Astrocyte (in vitro differentiated cells and primary cell): ENCODE measurements at places on chromosomes 6 and 20. TPM values are rescaled to one million over a fixed set of nuclear protein-coding genes. Genes with fewer than 3 reads are reported as not detected.
A peak's percentile ranks its signal among the peaks of the same experiment; 100 is the strongest.

GRCh38 chr20:47453167-47453782 is 48.4 kb upstream of the NCOA3 start:
- peak overlapping the region; percentile 74 for H3K27ac ChIP-seq
- H3K36me3 ChIP-seq = no peaks in the 10 kb centered on the region
- peak; percentile 86 for DNase-seq
- H3K4me3 ChIP-seq = no peak overlapping the region

- H3K4me3 ChIP-seq = no peak overlapping the region
- no peaks in the 10 kb centered on the region for H3K27me3 ChIP-seq
Measured at GRCh38 chr6:92122746-92123145, 1296.6 kb downstream of the EPHA7 start.

GRCh38 chr6:99091985-99092384 is 144.2 kb upstream of the FBXL4 start:
- no peak overlapping the region for H3K4me3 ChIP-seq
- H3K27ac ChIP-seq = no peak overlapping the region
- no peaks in the 10 kb centered on the region for H3K27me3 ChIP-seq
- no peaks in the 10 kb centered on the region for H3K4me1 ChIP-seq
- DNase-seq = no peak

GRCh38 chr6:140540743-140541142 is 1166.3 kb upstream of the CITED2 start:
- peak overlapping the region; percentile 47 for H3K27ac ChIP-seq
- no peaks in the 10 kb centered on the region for H3K36me3 ChIP-seq
- no peaks in the 10 kb centered on the region for H3K27me3 ChIP-seq
- DNase-seq = no peak
- no peak overlapping the region for H3K4me3 ChIP-seq

DNA sequence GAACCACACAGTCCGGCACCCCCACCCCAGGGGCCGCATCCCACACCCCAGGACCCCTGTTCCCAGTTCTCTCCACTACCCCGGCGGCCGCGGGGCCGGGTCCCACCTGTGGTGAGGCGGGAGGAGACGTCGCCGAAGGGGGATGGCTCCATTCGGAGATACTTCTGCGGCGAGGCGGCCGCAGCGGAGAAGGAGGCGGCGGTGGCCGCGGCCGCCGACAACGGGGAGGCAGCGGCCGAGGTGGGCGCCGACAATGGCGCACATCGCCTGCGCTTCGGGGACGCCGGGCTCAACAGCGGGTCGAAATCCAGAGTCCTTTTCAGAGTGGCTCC is 723 bp downstream of the AKIRIN2 start:
- no peaks in the 10 kb centered on the region for H3K36me3 ChIP-seq
- no peaks in the 10 kb centered on the region for H3K27me3 ChIP-seq
- no peak for DNase-seq
- peaks cover 20% of the 10 kb centered on the region for H3K4me1 ChIP-seq
- H3K27ac ChIP-seq = peak overlapping the region; percentile 94

- no peaks in the 10 kb centered on the region for H3K27me3 ChIP-seq
- H3K27ac ChIP-seq = no peak overlapping the region
- DNase-seq = peak; percentile 48
- peaks cover 32% of the 10 kb centered on the region for H3K36me3 ChIP-seq
Measured at GRCh38 chr20:38139977-38140753, 24.9 kb downstream of the TGM2 start.

DNA sequence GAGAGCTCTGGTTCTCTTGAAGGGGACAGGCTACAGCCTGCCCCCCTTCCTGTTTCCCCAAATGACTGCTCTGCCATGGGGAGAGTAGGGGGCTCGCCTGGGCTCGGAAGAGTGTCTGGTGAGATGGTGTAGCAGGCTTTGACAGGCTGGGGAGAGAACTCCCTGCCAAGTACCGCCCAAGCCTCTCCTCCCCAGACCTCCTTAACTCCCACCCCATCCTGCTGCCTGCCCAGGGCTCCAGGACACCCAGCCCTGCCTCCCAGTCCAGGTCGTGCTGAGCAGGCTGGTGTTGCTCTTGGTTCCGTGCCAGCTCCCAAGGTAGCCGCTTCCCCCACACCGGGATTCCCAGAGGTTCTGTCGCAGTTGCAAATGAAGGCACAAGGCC is 9.8 kb downstream of the VEGFA start:
- no peak for DNase-seq
- H3K4me3 ChIP-seq = no peak overlapping the region
- H3K27me3 ChIP-seq = no peaks in the 10 kb centered on the region
- H3K4me1 ChIP-seq = peaks cover 7% of the 10 kb centered on the region
- H3K27ac ChIP-seq = no peak overlapping the region
- peaks cover 20% of the 10 kb centered on the region for H3K36me3 ChIP-seq

- H3K36me3 ChIP-seq = no peaks in the 10 kb centered on the region
- H3K27me3 ChIP-seq = no peaks in the 10 kb centered on the region
- H3K27ac ChIP-seq = peak overlapping the region; percentile 24
- peak overlapping the region; percentile 88 for H3K4me3 ChIP-seq
- peaks cover 8% of the 10 kb centered on the region for H3K4me1 ChIP-seq
Measured at GRCh38 chr20:5608442-5609161, 141.6 kb upstream of the SHLD1 start.

GRCh38 chr6:154916857-154917256 is 78.3 kb upstream of the TIAM2 start:
- no peak for DNase-seq
- no peak overlapping the region for H3K4me3 ChIP-seq
- H3K27me3 ChIP-seq = no peaks in the 10 kb centered on the region
- H3K4me1 ChIP-seq = peaks cover 14% of the 10 kb centered on the region
- no peaks in the 10 kb centered on the region for H3K36me3 ChIP-seq

- H3K27ac ChIP-seq = no peak overlapping the region
- no peak for DNase-seq
- H3K36me3 ChIP-seq = no peaks in the 10 kb centered on the region
- no peaks in the 10 kb centered on the region for H3K4me1 ChIP-seq
Measured at GRCh38 chr6:33898771-33899170, 95.0 kb upstream of the MLN start.

DNA sequence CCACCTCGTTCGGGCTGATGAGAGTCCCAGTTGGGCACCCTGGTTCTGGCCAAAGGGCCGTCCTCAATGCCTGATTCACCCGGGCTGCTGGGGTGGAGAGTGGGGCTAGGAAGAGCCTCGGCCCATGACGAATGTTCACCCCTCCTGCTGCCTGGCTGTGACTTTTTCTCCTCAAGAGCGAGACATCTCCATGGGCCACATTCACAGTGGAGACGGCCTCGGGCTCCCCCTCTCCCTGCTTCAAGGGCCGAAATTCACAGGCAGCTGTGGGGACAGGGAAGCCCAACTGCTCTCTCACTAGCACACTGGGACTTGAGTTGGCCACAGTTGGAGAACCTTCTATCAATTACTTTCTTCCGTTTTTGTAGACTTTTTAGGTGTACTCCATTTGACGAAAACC is 138.0 kb downstream of the SYNDIG1 start:
- H3K27ac ChIP-seq = no peak overlapping the region
- H3K27me3 ChIP-seq = no peaks in the 10 kb centered on the region
- DNase-seq = no peak
- H3K4me3 ChIP-seq = no peak overlapping the region

GRCh38 chr6:161225681-161226008 is 48.2 kb downstream of the AGPAT4 start:
- H3K27me3 ChIP-seq = no peaks in the 10 kb centered on the region
- peak; percentile 31 for DNase-seq
- peaks cover 21% of the 10 kb centered on the region for H3K4me1 ChIP-seq
- H3K36me3 ChIP-seq = no peaks in the 10 kb centered on the region

DNA sequence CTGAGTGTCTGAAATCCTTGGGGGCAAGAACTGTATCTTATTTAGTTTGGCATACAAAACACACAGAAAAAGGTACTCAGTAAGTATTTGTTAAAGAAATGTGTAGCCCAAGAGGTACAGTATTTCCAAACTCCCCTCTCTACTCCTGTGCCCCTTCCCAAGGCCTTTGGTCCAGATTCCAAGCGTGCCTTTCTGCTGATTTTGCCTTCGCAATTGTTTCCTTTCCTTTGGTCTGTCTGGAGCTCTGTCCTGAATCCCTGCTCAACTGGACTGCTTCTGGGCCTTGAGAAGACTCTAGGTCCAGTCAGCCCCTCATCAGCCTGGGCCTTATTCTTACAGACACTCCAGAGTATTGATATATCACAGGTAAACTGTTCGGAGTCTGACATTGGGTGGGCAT is 122.2 kb upstream of the SYNCRIP start:
- H3K27ac ChIP-seq = no peak overlapping the region
- H3K27me3 ChIP-seq = no peaks in the 10 kb centered on the region
- H3K4me1 ChIP-seq = no peaks in the 10 kb centered on the region
- no peaks in the 10 kb centered on the region for H3K36me3 ChIP-seq

DNA sequence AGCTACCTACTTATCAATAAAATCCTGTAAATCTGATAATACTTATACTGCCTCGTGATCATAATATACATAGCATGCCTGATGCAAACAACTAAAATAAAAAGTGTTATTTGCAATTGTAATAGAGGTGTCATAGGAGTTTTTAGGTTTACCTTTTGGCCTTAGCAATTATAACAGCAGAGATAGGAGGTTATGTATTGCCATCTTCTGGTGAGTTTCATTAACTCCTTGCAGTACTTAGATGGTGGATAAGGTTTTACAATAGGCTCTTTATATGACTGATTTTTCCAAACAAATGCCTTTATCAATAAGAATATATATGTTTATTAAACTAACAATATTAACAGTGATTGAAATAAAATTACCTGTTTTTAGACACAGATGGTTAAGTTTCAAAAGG is 27.8 kb upstream of the MYCT1 start:
- peak; percentile 22 for DNase-seq
- no peaks in the 10 kb centered on the region for H3K4me1 ChIP-seq
- no peaks in the 10 kb centered on the region for H3K27me3 ChIP-seq
- H3K4me3 ChIP-seq = no peak overlapping the region
- H3K27ac ChIP-seq = no peak overlapping the region

Gene FOXA2
- not detected in 2 replicates for total RNA-seq

Gene ADGRF5
- total RNA-seq = 0.54 and 1.1 TPM in 2 replicates

Gene TNFAIP3
- total RNA-seq = 16.2 and 16.8 TPM in 2 replicates

Gene JAG1
- total RNA-seq = 278 and 380 TPM in 2 replicates

Gene ZBTB46
- total RNA-seq = 12.9 and 13.9 TPM in 2 replicates
